ENCODE measurements at places on chromosomes 1 and 21.

DNA sequence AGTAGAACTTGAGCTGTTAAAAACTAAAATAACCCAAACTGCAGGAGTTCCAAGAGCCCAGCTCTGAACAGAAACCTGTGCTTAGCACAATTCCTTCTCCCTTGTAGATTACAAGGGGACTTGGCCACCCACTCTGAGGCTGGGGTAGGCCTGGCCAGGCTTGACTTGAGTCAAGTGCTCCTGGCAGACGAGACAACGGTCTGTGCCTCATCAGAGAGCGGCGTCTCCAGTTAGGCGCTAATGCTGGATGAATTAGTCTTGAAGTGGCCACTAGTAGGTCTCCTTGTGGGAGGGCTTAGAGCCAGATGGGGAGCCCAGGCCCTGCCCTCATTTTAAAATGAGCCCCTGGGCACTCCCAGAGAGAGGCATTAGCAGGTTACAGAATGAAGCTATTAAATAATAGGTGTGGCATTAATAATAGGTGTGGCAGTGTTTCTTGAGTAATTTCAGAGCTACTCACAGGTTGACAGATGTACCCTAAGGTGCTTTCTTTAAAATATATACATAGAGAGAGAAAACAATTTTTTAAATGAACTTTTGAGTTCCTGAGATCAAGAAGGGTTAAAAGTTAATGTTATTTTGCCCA lies 1.1 kb downstream of the EEIG2 start:
- DNase-seq = no peak

- no peak for DNase-seq
Measured at GRCh38 chr1:21638531-21639341, 30.4 kb downstream of the RAP1GAP start.

- no peak for DNase-seq
Measured at GRCh38 chr1:244349581-244350001, 102.1 kb downstream of the ADSS2 start.

GRCh38 chr1:54365398-54365797 lies 40.8 kb downstream of the SSBP3 start:
- DNase-seq = no peak
